BJ (cell line): ENCODE measurements at places on chromosomes 13 and 19.

DNA sequence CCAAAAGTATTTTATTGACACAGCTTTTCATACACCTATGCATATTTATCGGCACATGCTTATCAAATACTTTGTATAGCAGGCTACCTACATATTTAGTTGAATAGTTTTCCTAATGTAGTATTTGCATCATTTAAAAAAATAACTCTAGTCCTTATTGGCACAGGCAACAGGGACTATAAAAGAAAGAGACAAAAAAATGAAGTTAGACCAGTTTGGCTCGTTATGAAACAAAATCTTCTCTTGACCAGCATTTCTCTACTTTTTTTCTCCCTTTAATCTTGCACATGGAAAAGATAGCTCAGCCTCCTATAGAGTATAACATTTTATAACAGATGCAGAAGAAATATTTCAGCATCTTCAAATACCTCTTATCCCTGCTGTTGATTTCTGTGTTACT lies 794.8 kb upstream of the MIR17HG start:
- no peak for DNase-seq

DNA sequence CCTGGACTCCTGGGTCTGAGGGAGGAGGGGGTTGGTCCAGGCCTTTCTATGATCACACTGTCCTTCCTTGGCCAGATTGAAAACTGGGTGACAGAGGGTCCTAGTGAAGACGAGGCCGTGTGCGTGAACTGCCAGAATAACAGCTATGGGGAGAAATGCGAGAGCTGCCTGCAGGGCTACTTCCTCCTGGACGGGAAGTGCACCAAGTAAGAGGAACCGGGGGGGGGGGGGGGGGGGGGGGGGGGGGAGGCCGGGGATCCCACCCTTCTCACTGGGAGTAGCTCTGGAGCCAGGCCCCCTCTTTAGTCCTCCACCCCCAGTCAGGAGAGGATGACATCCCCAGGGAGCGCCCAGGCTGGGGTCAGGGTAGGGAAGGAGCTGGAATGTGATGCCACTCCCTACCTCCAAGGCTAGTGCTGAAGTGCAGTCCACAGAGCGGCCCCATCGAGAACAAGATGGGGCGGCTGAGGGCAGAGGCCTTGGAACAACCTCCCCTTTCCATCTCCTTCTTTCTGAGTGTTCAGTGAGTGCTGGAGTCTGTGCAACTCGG lies 19.4 kb downstream of the CNFN start:
- DNase-seq = no peak

DNA sequence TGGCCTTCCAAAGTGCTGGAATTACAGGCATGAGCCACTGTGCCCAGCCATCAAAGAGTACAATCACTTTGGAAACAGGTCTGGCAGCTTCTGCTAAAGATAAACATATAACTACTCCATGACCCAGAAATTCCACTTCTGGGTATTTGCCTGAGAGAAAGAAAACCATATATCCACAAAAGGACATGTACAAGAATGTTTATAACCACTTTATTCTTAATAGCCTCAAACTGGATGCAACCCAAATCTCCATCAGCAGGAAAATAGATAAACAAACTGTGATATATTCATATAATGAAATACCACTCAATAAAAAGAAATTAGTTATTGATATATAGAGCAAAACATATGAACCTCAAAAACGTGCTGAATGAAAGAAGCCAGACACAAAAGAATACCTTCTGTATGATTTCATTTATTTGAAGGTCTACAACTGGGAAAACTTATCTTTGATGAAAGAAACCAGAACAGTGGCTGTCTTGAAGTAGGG lies 40.5 kb downstream of the TEX26 start:
- peak; percentile 44 for DNase-seq

- no peak for DNase-seq
Measured at GRCh38 chr19:41967054-41967783, 8.1 kb upstream of the RABAC1 start.

DNA sequence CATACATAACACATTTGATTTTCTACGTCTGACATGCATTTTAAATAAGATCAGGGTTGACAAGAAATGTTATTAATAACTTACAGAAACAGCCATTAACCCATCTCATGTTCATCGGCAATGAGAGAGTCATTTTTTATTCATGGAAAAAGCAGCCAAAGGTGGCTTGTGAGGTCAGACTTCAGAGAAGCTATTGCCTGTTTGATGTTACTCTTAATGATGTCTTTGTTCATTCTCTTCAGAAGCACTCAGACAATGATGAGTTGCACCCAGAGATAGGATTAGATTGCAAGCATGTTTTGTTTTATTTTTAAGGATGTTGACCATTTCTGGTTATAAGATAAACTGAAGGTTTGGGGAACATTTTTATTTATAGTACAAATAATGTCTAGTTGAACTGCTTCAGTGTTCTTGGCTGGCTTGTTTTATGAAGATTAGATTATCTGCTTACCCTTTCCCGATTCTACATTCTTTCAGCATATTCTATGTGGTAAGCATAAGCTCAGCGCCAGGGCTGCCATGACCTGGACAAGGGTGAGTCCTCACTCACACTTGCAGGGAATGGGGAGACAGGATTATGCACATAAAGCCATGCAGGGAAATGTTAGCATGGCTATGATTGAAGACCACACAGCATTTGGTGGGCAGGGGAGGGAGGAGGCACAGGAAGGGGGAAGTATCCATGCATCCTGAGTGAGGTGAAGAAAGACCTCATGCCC lies 288.1 kb downstream of the MTUS2 start:
- no peak for DNase-seq

DNA sequence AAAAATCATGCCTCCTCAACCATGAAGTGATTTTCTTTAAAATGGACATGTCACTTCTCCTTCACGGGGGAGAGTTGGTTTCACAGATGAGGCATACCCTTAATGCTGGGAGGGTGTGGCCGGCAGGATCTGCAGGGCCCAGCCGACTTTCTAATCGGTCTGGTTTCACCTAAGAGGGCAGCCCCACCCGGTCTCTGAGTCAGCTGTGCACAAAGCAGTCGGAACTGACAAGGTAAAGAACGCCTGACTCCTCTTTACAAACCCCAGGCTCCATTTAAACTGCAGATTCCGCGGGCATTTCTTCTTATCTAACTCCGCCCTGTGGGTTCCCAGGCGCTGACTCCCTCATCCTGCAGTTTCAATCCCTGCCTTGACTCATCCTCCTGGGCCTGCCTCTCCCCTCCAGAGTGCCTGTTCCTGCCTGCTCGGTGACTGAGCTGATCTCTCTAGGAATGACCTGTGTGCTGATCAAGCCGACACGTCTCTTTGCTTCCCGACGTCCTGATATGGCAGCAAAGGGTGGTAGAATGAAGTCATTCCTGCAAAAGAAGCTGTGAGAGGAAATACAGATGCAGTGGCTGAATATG lies 63.4 kb downstream of the EFNB2 start:
- DNase-seq = peak; percentile 37

DNA sequence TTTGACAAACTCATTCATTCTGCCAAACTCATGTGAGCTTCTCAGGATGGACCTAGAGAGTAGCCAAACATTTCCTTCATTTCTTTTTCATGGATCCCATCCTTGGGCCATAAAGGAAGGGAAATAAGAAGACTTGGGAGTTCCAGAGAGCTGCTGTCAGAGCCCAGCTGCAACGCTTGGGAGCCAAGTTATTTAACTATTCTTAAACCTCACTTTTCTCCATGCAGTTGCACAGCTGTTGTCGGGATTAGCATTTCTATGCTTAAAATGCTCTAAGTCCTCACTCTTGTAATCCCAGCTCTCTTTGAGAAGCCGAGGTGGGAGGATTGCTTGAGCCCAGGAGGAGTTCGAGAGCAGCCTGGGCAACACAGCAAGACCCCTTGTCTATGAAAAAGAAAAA lies 11.7 kb upstream of the CASP14 start:
- DNase-seq = no peak

- DNase-seq = no peak
Measured at GRCh38 chr19:12574036-12574435, 22.8 kb upstream of the ZNF564 start.

GRCh38 chr19:1796395-1797142 lies 15.5 kb downstream of the ATP8B3 start:
- DNase-seq = no peak

DNA sequence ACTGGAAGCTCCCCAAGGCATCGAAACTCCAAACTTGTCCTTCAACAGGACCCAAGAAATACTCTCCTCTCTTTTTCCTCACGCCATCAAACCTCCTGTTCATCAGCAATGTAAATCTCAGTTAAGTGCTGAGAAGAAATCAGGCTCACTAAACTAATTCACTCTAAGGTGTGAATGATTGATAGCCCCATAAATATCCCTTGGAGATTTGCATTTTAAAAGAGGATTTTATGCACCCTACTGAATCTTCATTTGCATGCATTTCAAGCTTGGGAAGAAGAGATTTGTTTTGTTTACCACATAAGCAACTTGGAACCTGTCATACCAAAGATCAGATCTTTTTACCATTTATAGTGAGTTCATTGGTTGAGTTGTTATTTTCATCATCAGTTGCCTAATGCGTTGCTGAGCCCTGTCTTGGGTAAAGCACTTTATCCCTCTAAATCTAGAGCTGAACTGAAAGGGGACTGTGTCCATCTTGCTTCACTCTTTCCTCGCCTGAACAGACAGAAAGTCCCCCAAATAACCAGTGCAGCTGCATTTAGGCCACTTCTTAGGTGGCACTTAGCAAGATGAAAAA lies 40.2 kb upstream of the GSX1 start:
- no peak for DNase-seq

DNA sequence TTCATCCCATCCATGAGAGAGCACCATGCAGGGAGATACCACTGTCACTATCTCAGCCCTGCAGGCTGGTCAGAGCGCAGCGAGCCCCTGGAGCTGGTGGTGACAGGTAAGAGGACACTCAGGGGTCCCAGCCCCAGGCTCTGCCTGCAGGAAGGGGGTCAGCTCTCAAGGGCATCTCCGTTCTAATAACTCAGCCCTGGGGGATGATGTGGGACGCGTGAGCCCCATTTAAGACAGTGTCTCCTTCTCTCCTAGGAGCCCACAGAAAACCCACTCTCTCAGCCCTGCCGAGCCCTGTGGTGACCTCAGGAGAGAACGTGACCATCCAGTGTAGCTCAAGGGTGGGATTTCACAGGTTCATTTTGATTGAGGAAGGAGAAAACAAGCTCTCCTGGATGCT lies 15.5 kb upstream of the KIR3DL3 start:
- DNase-seq = no peak

GRCh38 chr13:92224052-92224821 lies 825.8 kb downstream of the GPC5 start:
- no peak for DNase-seq

DNA sequence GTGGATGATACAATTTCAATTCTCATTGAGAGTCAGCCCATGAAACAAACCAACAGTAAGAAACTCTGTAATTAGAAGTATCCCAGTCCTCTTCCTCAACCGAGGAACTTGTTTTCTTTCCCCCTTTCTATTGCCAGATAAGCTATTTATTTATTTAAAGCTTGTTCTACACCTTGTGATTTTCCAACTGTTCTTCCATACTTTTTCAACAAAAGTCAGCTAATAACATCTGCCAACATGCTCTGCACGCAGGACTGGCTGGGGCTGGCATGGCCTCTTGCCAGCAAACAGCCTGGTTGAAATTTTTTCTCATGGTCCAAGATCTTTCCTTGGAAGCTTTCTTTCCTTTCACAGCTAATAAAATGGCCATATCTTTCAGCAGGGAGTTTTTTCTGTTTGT lies 2.9 kb upstream of the IRS2 start:
- no peak for DNase-seq

DNA sequence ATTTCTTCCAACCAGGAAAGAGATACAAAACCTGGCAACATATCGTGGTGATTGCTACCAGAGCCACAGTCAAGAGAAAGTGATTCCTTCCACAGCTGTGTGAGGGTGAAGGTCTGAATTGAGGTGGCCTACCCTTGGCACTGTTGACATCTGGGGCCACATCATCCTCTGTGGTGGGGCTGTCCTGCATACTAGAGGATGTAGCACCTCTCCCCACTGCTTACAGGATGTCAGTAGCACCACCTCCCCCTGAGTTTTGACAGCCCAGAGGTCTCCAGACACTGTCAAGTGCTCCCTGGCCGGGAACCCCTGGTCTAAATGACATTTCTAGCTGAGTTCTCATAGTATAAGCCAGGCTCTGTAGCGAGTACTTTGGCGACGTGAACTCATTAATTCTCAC lies 15.5 kb downstream of the PTGER1 start:
- no peak for DNase-seq

DNA sequence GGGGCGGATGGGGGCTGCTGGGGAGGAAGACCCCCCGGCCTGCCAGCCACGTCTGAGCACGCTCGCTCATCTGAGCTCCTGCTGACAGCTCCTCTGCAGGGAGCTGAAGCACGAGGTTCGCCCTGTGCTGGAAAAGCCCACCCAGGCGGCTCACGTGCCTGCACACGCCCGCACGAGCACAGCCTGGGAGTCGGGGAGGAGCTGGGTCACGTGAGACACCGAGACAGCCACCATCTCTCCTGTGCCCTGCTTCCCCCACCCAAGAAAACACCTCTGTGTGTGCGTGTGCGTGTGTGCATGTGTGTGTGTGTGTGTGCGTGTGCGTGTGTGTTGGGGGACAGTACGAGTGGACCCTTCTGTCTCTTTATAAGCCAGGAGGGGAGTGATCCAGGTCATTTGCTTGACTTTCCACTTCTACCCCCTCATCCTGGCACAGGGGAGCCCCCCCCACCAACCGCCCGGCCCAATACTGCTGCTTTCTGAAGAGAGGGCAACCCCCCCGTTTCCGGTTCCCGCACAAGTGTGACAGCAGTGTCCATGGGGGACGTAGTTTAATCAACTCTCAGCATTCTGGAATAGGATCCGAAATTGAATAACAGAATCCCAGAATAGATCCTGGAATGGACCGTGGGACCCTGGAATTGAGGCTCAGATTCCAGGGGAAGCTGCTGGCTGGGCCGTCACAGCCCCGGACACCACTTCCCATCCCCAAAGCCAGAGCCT lies 42.5 kb downstream of the CELF5 start:
- no peak for DNase-seq

GRCh38 chr19:8352134-8352827 lies 9.2 kb upstream of the KANK3 start:
- DNase-seq = no peak

- no peak for DNase-seq
Measured at GRCh38 chr13:99971576-99972189, at the start of gene ZIC5. Gene ZIC5 (minus strand): TSS chr13:99971767. CDS start chr13:99971603, 164 bp downstream.

DNA sequence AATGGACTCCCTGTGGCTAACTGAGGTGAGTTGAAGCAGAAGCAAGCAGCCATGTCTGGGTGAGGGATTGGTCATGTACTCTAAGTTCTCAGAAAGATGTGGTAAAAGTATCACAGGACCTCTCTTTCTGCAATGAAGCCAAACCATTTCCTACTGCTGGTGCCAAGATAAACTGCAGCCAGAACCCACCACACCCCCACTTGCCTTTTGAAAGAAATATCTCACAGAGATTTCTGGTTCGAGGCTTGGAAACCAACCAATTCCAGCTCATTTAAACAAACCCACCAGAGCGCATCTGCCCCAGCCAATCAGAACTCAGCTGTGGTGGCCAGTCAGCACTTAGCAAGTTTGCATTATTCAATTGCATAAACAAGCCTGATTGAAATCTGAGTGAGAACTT lies 204.5 kb upstream of the ATXN8OS start:
- no peak for DNase-seq

DNA sequence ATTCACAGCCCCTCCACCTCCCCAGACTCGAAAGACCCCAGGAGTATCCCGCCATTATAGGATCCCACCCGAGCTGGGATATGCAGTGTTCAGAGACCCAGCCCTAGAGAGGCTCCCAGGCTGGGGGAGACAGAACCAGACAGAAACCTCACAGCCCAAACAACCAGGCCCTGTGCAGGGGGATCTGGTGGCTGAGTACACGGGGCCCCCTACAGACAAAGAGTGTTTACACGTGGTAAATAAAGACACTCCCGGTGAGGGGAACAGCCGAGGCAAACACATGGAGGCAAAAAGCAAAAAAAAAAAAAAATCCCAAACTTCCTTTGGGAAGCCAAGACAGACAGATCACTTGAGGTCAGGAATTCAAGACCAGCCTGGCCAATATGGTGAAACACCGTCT lies 25.1 kb downstream of the TINCR start:
- no peak for DNase-seq
